Lower leg skin (tissue), 4 donors: ENCODE measurements at places on chromosomes 6 and 20. TPM values are rescaled to one million over a fixed set of nuclear protein-coding genes. Genes with fewer than 3 reads are reported as not detected.

The ZNF335 gene
- total RNA-seq: 32.6 TPM

The SLPI gene
- 584 TPM for total RNA-seq

The TNFRSF6B gene
- total RNA-seq: 17.1 TPM

The FAM50B gene
- total RNA-seq: 16.1 TPM

The CDS2 gene
- 12.3 TPM for total RNA-seq

The COL10A1 gene
- not detected for total RNA-seq

The SLC22A7 gene
- total RNA-seq: not detected

The CPNE5 gene
- not detected for total RNA-seq

The BPIFB1 gene
- total RNA-seq: not detected

The CRIP3 gene
- not detected for total RNA-seq

The SPATS1 gene
- not detected for total RNA-seq

The SAMD3 gene
- not detected for total RNA-seq

GRCh38 chr6:72206606-72207005 lies 320.3 kb downstream of the RIMS1 start:
- DNase-seq: no peak

DNA sequence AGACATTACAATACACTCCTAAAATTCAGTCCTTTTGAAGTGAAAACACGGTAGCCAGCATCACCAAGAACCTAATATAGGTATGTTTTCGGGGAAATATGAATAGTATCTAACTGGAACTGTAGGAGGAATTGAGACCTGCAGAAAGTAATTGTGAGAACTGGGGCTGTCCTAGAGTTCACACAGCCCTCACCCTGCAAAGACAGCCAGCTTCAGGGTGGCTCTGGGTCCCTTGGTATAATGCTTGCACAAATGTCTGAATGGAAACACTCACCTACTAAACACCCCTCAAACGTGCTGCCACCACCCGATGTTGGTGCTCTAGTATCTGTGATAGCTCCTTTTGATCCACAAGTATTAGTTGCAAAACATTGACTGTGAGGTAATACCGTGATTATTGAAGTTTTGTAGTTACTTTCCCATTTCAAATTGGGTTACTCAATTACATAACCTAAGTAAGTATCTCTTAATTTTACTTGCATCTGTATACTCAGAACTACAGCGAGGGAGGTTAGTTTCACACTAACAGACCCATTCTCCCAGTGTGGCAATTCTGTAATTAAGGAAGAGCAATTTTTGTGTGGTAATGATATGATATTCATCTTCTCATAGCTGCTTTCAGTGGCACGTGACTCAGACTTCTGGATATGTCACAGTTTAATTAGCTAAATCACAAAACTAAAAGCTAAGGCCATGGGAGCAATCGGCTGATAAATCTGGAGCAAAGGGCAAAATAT lies 129.5 kb downstream of the INSM1 start:
- no peak for DNase-seq

DNA sequence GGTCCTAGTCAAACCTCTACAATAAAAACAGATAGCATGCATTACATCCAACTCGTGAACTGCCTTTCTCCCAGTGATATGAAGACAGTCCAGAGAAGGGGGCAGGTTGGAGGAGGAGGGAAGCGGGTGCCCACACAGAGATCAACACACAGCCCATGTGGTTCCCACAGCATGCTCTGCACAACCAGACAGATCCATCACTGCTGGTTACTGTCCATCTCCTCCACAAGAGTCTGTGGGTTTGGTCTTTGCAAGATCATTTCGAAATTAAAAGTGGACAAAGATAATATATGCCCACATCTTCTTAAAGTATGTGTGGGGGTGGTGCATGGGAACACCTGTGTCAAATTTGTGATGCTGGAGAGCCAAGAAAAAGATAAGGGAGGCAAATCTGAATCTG lies 215.5 kb downstream of the GMDS start:
- no peak for DNase-seq

GRCh38 chr6:80528115-80528514 lies 421.6 kb downstream of the BCKDHB start:
- DNase-seq: no peak

- DNase-seq: no peak
Measured at GRCh38 chr6:162814426-162814973, 86.7 kb downstream of the PACRG start.

- no peak for DNase-seq
Measured at GRCh38 chr6:54050750-54051149, 60.5 kb upstream of the MLIP start.

DNA sequence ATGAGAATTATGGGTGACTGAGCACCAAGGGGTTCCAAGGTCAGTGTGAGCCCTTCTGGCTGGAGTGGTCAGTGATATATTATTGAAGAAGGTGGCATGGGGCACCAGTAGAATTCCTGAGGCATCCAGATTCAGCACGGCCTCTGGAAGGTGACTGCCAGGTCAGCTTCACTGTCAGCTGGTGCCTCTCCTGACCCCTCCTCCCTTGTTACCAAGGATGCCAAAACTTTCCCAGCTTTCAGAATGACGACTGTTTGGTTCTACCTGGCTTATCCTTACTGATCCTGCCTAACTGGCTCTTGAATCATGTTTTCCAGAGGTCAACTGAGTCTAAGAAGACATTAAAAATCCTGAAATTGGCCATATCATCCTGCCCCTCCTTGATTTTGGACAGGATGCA lies 189.2 kb upstream of the AGPAT4 start:
- DNase-seq: peak; percentile 14

GRCh38 chr6:36229223-36229622 lies 32.7 kb downstream of the BRPF3 start:
- no peak for DNase-seq

GRCh38 chr6:116040993-116041392 lies 19.7 kb downstream of the FRK start:
- DNase-seq: no peak

GRCh38 chr20:54291339-54292010 lies 83.6 kb downstream of the PFDN4 start:
- DNase-seq: no peak

- DNase-seq: no peak
Measured at GRCh38 chr6:7730784-7731227, 4.9 kb downstream of the BMP6 start.

- DNase-seq: no peak
Measured at GRCh38 chr6:47306887-47307286, 2.8 kb downstream of the TNFRSF21 start.

GRCh38 chr20:53921443-53921973 lies 148.9 kb downstream of the BCAS1 start:
- no peak for DNase-seq

DNA sequence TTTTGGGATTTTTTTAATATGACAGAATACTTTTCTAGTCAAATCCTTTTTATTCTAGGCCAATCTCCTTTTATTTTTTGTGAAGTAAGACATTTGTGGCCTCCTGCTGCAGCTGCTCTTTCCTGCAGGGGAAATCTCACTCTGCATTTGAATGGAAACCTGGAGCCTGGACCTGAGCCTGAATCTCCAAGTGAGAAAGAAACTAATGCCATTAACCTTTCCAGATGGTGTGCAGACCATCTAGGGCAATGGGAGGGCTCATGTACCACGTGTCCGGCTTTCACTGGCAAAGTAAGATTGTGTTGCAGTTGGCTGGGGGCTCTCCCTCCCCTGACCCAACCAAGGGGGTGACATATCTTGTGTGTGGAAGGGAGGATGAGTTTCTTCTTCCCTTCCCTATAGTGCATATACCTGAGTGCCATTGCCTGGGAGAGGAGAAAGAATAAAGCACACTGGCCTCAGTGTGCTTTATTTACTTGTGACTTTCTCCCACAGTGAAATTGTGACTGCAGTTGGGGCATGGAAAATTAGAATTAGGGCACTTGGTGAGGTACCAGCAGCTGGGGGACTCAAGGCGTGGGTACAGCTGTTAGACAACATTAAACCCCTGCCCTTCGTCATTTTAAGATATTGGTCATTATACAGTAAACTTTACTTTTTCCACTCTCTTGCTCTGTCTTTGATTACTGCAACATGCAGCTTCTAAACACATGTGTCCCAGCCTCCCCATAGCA lies 159.8 kb upstream of the RIN2 start:
- DNase-seq: no peak

DNA sequence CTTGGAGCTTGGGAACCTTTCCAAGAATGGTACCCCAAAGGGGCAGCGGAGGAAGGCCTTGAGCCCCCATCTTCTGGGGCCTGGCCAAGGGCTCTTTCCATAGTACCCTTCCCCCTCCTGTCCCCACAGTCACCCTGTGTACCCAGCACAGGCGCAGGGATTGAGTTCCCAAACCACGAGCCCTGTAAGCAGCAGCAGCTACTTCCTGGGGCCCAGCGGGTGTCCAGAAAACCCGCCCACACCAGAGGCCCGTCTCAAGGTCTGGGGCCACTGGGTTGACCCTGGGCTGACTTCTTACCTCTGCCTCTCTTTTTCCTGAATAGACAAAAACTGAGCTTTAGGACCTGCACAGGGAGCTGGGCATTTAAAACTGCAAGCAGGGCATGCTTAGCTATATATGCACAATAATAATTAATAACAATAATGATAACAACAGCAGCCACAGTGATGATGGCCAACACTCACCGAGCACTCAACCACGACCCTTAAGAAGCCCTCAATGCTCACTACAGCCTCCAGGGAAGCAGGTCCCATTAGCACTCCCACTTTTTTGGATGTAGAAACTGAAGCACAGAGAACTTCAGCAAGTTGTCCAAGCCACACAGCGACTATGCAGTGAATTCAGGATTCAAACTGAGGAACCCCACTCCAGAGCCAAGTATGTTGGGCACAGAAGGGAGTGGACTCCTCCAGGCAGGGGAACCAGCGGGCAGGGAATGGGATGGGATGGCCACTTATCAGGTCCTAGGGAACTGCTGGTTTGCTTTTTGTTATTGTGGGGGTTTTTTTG lies 14.5 kb downstream of the NOL4L start:
- DNase-seq: no peak

DNA sequence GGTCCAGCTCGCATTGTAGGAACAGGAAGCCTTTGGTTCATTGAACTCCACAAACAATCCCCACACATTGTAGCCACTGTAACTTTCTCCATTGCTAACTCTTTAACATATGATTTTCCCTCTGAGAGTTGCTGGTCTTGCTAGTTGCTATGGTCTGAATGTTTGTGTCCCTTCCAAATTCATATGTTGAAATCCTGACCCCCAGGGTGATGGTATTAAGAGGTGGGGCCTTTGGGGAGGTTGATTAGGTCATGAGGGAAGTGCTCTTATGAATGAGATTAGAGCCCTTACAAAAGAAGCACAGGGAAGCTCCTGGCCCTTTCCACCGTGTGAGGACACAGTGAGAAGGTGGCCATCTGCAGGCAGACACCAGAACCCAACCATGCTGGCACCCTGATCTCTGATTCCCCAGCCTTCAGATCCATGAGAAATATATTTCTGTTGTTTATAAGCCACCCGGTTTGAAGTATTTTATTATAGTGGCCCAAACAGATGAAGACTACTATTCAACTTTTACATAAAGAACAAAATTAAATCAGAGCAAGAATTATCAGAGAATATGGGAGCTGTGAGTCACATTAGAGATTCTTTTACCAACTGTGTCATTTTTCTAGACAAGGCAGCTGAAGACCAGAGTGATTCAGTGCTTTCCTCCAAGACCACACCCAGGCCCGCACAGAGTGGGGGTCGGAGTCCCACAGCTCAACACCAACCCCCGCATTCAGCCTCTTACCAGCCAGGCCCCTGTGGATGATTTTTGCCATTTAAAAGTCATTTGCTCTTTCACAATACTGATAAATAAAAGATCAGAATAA lies 143.0 kb downstream of the SAMD5 start:
- DNase-seq: no peak

GRCh38 chr6:150470131-150470530 lies 101.3 kb downstream of the IYD start:
- DNase-seq: no peak

- no peak for DNase-seq
Measured at GRCh38 chr20:63781181-63781580, 41.6 kb downstream of the SLC2A4RG start.

DNA sequence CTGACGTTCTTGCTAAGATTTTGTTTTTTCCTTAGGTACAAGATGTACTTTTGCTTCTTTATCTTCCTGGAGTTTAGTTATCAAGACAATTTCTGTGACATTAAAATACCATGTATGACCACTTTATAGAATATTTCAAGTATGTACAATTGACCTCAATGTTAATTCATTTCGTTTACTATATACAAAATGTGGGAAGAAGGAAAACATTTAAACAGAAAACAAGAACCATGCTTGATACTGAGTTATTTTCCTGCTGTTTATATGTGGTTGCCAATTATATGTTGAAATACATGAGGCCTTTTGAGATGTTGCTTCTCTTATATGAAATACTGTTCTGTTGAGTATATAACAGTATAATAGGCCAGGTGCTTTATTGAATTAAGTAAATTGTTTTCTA lies 184.3 kb downstream of the JARID2 start:
- DNase-seq: no peak

DNA sequence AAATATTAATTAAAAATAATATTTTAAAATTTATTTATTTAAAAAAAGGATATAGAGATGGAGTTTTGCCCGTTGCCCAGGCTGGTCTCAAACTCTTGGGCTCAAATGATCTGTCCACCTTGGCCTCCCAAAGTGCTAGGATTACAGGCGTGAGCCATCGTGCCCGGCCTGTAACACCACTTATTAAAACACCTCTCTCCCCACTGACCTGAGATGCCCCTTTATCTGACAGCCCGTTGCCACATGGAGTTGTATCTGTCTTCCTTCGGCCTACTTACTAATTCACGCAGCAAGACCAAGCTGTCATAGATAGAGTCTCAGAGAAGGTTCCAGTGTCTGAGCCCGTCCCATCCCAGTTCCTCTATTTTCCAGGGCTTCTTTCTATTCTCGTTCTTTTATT lies 30.7 kb downstream of the KIF25 start:
- no peak for DNase-seq

GRCh38 chr6:24659561-24659960 lies 7.1 kb downstream of the TDP2 start:
- DNase-seq: no peak

- DNase-seq: no peak
Measured at GRCh38 chr6:31353384-31353945, 3.5 kb downstream of the HLA-B start.

DNA sequence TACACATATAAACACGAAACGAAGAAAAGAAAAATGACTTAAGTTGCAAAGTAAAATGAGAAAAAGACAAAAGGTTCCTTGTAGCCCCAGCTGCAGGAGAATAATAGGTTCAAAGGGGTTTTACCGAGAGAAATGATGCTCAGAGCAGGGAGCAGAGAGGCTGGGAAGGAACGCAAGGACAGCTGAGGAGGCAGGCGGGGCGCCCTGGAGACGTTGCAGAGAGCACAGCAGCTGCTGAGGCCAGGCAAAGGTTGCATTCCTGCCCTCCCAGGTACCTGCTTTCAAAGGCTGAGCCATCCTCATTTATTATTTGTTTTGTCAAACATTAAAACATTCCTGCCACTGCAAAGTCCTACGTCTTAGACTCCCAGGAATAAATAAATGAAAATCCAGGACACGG lies 16.2 kb upstream of the VAPB start:
- no peak for DNase-seq

DNA sequence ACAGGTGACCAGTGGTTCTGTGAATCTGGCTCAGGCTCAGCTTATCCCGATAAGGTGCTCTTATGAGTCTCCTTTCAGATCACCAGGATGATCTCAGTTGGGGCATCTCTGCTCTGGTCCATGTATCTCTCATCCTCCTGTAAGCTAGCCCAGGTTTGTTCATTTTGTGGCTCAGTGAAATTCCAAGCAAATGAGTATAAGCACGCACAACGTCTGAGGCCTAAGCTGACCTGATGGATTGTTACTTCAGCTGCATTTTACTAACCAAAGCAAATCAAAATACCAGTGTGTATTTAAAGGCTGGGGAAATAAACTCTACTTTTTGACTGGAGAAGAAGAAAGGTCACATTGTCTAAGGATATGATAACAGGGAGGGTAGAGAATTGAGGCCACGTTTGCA lies 551.0 kb upstream of the BTBD3 start:
- no peak for DNase-seq

- no peak for DNase-seq
Measured at GRCh38 chr6:939526-940252, 246.8 kb upstream of the EXOC2 start.
